Endothelial cell of coronary artery (primary cell): ENCODE measurements at places on chromosomes 5 and 9. TPM values are rescaled to one million over a fixed set of nuclear protein-coding genes. Genes with fewer than 3 reads are reported as not detected.

LMNB1 gene
- total RNA-seq, result 50.4 and 89.3 TPM in 2 replicates

IL3 gene
- total RNA-seq, result not detected in 2 replicates

CYSRT1 gene
- total RNA-seq, result 0.19 and 0.45 TPM in 2 replicates

NR5A1 gene
- not detected in 2 replicates for total RNA-seq

GABRA1 gene
- not detected in 2 replicates for total RNA-seq

ESM1 gene
- 214 and 325 TPM in 2 replicates for total RNA-seq
